ENCODE measurements at places on chromosomes 11 and 22. TPM values are rescaled to one million over a fixed set of nuclear protein-coding genes. Genes with fewer than 3 reads are reported as not detected.

The TANGO2 gene
- total RNA-seq: 14.8 TPM

- DNase-seq: no peak
Measured at GRCh38 chr11:61092908-61093763, 9.2 kb upstream of the CD5 start.

GRCh38 chr22:30105483-30105882 is 25.2 kb downstream of the HORMAD2 start:
- no peak for DNase-seq

DNA sequence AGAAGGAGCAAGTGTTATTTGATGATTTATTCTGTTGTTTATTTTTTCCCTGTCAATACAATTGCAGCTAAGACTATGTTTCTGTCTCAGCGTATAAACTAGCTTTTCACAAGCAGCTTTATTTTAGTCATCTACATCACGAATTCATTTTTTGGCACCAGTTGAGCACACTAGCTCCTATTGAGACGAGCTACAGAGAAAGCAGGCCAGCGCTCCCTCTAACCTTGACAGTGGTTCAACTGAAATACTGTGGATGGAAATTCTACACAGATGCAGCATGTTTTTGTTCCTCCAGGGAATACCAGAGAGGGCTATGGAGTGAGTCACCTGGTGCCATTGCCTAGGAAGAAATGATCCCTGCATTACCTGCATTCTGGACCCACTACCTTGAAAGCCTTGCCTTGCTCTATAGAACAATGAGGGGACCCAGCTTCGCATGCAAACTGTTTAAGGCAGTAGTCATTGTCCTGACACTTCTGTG is 108.2 kb upstream of the ARHGAP42 start:
- no peak for DNase-seq

Measured in WTC11 (cell line).